Cardiac muscle cell (in vitro differentiated cells and primary cell): ENCODE measurements at places on chromosomes 1 and 21.

GRCh38 chr21:37619464-37619974 lies 252.9 kb downstream of the DYRK1A start:
- no peak for DNase-seq

DNA sequence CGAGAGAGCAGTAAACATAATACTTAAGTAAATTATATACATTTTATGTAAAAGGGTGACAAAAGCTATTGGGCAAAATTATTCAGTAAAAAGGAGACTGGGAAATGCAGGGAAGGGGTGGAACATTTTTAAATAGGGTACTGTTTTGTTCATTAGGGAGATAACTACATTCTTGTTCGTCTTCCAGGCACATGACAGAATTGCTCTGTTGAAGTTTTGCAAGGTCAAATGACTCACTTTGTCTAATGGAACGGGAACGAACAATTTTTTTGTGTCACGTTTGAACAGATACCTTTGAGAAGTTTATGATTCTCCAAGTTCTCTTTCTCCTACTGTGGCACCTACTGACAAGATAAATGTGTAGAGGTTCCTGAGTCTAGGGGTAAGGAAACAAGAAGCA lies 382.3 kb upstream of the ZRANB2 start:
- peak; percentile 64 for DNase-seq

GRCh38 chr1:30359539-30360220 lies 363.7 kb downstream of the MATN1 start:
- DNase-seq = no peak

DNA sequence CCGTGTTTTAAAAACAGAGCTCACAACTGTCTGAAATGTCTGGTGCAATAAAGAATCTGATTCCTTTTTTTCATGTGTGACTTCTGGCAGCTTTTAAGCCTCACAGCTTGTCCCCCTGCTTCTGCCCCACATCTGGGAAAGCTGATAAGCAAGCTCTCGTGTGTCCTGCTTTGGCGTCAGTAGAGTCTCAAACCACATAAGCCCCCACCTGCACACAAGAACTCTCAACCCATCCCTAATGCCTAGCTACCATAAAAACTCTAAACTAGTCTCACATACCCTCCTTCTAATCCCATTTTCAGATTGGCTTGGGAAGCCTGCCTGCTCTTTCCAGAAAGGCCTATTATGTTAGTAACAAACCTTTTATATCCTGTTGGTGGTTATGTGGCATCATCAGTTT lies 94.6 kb upstream of the DAB1 start:
- DNase-seq = no peak

GRCh38 chr1:175320804-175321203 lies 128.2 kb upstream of the KIAA0040 start:
- DNase-seq = no peak
